LHCN-M2 (cell line): ENCODE measurements at places on chromosomes 3 and 15.

DNA sequence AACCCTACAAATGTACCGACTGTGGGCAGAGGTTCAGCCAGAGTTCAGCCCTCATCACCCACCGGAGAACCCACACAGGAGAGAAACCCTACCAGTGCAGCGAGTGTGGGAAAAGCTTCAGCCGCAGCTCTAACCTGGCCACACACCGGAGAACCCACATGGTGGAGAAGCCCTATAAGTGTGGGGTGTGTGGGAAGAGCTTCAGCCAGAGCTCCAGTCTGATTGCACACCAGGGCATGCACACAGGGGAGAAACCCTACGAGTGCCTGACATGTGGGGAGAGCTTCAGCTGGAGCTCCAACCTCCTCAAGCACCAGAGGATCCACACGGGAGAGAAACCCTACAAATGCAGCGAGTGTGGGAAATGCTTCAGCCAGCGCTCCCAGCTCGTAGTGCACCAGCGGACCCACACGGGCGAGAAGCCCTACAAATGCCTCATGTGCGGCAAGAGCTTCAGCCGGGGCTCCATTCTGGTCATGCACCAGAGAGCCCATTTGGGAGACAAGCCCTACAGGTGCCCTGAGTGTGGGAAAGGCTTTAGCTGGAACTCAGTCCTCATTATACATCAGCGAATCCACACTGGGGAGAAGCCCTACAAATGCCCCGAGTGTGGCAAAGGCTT, 20.7 kb downstream of the ZSCAN2 start:
- DNase-seq, result no peak

- no peak for DNase-seq
Measured at GRCh38 chr3:192275741-192276355, 451.5 kb downstream of the FGF12 start.

DNA sequence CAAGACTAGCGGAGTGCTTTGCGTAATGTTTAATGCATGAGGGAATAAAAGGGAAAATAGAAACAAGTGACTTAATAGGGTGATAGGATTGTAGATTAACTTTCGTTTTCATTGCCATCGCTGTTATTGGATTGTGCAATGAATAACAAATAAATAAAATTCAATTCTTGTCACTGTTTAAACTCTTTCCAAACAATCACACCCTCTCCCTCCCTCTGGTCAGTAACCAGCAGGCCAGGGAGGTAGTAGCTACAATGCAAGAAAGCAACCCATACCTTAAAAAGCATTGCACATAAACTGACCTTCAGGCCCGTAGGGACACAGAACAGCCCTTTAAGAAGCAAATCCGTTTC, 705 bp upstream of the TFRC start:
- no peak for DNase-seq

DNA sequence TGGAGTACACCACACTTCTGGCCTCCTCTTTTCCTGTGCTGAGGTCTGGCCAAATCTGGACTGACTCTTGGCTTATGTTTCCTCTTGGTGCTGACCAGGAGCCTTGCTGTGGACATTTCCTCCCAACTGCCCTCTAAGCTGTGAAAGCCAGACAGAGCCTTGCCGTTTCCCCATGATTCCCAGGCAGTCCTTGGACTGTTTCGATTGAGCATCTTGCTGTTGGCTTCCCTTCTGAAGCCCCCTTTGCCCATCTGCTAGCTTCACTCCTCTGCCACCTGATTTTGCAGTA, 110.5 kb downstream of the EPHB1 start:
- no peak for DNase-seq

DNA sequence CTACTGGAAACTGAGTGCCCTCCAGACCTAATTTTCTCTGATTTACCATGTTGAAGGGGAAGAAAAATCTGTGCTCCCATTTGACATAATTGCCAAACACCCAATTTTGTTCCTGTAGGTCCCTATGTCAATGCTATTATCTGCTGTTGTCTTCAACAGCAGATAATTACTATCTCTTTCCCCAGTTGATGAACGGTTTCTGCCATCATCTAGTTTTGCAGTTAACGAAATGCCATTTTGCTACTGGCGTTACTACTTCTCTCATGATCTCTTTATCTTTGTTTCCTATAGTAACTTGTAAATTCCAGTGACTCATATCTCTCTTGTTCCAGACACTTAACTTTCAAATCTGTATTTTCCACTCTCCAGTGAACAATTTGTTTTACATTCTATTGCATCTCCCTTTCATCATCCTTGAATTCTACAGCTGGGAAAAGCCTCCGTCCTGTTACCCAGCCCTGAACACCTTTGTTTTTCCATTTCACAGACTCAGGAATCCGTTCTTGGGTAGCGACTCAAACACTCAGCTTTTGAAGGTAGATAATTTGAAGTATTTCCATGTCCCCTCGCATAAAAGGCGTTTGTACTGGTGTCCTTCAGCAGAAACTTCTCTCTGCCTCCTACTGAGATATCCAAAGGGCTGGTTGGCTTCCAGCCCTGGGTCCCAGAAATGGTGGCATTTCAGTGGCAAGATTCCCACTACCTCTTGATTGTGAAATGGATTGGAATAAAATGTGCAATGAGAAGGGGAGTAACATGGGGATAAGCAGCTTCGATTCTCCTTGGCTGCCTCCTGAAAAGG, 111.7 kb downstream of the FOXB1 start:
- no peak for DNase-seq

- DNase-seq, result no peak
Measured at GRCh38 chr3:139110072-139110830, 65.6 kb upstream of the PRR23C start.
